ENCODE measurements at places on chromosomes 2 and 18.

- DNase-seq = no peak
These were observed 44.7 kb downstream of the HNRNPLL start for GRCh38 chr2:38557981-38558380.

GRCh38 chr2:119517433-119517832, 6.8 kb downstream of the SCTR start:
- no peak for DNase-seq

DNA sequence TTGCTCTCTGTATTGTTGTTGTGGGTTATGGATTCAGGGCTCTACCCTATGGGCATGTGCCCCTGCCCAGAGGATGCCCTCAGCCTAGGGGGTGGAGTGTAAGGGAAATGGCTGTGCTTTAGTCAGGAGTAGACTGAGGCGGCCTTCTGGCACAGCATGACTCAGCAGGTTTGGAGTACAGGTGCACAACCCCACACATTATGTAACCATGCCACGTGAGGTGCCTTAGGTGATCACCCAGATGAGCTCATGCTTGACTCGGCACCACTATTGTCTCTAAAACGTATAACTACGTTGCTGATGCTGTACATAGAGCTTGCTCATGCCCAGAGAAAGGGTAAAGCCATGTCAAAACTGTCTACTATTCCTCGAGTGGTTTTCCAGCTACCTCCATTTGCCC, 48.3 kb upstream of the ZC3H15 start:
- no peak for DNase-seq

- no peak for DNase-seq
These were observed 63.8 kb downstream of the TTC21B start for GRCh38 chr2:165889798-165890197.

GRCh38 chr2:21431078-21431477, 307.3 kb downstream of the TDRD15 start:
- no peak for DNase-seq

Measured in activated T-helper 1 cell treated with anti-CD3 and anti-CD28 coated beads, Interleukin-2, amount 50 U/mL, for 16 hours (primary cell).